ENCODE measurements at places on chromosomes 2 and 18.
A peak's percentile ranks its signal among the peaks of the same experiment; 100 is the strongest.

DNA sequence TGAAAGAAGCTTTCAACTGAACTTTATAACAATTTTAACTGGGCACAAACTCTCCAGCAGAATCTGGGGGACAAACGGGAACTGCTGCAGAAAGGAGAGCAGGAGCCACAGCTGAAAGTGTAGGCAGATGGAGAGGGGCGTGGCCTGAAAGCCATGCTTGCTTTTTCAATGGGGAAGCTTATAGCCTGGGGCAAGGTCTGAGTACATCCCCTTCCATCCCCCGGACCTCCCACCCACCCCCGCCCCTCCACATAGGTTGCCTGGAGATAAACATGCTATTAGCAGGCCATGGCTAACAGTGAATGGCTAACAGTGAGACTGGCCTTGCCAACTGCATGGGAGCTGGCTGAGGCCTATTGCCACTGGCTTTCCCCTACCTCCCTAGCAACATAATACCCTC lies 317.9 kb upstream of the TANK start:
- ATAC-seq: no peak

DNA sequence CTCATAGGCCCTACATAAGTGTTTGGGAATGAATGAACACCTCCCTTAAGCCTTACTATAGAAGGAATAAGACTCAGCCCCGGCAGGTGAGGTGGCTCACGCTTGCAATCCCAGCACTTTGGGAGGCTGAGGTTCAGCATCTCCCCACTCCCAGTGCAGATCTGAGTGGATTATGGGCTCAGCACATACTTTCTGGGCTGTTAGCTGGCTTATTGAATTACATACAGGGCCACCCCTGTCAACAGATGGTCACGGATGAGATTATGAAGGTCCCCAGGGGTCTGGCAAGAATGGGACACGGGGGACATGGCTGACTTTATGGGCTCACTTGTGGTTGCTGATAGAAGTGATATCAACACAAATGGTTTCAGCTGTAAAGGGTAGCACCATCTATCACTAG lies 322.3 kb downstream of the TSN start:
- no peak for ATAC-seq

GRCh38 chr2:39069136-39069515 lies 51.7 kb downstream of the SOS1 start:
- ATAC-seq: no peak

GRCh38 chr2:27150639-27151230 lies 1.9 kb downstream of the TCF23 start:
- ATAC-seq: no peak

- peak; percentile 85 for ATAC-seq
These were observed 25.9 kb downstream of the THADA start for GRCh38 chr2:43569921-43570320.

DNA sequence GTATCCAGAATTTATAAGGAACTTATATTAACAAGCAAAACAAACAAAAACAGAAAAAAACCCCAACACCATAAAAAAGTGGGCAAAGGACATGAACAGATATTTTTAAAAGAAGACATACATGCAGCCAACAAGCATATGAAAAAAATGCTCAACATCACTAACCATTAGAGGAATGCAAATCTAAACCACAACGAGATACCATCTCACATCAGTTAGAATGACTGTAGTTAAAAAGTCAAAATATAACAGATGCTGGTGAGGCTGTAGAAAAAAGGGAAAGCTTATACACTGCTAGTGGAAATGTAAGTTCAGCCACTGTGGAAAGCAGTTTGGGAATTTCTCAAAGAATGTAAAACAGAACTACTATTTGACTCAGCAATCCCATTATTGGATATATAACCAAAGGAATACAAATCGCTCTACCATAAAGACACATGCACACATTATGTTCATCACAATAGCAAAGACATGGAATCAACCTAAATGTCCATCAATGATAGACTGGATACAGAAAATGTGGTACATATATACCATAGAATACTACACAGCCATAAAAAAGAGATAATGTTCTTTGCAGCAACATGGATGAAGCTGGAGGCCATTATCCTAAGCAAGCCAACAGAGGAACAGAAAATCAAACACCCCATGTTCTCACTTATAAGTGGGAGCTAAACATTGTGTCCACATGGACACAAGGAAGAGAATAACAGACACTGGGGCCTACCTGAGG lies 25.3 kb downstream of the PREPL start:
- no peak for ATAC-seq

GRCh38 chr2:196361606-196362326 lies 190.4 kb upstream of the STK17B start:
- no peak for ATAC-seq

- peak; percentile 67 for ATAC-seq
These were observed 96.0 kb downstream of the ZNF516 start for GRCh38 chr18:76398896-76399612.

GRCh38 chr2:130796290-130796689 lies 40.4 kb upstream of the ARHGEF4 start:
- no peak for ATAC-seq
